ENCODE measurements at places on chromosomes 1 and 21.

DNA sequence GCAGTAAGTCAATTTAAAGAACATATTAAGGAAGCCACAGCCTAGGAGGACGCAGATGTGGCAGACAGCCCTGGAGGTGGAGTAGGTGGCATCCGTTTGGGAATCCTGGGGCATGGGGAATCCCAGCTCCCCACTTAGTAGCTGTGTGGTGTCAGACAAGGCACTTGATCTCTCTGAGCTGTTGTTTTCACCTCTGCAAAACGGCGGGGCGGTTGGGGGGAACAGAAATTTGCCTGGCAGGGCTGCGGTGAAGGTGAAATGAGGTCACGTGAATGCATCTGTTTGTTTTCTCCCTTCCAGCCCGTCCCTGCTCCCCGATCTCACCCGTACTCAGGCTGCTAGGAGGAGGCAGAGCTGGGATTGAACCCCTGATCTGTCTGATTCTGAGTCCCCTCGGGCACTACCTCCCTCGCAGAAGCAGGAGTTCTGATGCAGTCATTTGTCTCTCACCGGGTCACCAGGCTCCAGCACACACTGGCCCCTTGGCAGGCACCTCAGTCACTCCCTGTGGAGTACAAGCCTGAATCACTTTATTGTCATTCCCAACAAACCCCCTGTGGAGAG, 2.2 kb upstream of the LAPTM5 start:
- no peak for DNase-seq

DNA sequence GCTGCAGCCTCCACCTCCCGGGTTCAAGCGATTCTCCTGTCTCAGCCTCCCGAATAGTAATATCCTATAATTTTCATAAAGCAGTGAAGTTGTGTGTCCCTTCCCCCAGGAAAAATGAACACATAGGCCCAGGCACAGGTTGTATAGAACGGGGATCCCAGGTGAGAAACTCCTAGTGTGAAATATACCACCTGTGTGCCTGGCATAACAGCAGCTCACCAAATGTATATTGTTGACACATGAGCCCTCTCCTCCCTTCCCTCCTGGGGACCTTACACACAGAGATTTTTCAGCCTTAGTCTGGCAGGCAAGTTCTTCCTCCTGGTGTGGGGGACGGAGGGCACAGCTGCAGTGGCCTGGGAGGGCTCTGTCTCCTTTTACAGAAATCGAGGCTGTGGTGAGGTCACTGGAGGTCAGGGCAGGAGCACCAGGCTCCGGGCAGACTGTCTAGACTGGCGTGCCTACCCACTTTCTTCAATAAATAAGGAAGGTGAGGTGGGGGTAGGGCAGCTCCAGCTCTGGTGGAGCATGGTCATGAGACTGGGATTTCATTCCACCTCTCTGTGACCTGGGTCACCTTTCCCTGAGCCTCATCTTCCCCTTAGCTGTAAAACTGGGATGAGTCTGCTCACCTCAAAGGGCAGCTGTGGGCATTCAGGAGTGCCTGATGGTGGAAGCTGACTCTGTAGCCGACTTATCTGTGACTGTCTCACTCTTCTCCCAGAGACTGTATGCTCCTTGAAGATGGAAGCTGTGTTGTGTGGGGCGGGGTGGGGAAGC, 14.3 kb downstream of the RCC1 start:
- DNase-seq, result no peak

DNA sequence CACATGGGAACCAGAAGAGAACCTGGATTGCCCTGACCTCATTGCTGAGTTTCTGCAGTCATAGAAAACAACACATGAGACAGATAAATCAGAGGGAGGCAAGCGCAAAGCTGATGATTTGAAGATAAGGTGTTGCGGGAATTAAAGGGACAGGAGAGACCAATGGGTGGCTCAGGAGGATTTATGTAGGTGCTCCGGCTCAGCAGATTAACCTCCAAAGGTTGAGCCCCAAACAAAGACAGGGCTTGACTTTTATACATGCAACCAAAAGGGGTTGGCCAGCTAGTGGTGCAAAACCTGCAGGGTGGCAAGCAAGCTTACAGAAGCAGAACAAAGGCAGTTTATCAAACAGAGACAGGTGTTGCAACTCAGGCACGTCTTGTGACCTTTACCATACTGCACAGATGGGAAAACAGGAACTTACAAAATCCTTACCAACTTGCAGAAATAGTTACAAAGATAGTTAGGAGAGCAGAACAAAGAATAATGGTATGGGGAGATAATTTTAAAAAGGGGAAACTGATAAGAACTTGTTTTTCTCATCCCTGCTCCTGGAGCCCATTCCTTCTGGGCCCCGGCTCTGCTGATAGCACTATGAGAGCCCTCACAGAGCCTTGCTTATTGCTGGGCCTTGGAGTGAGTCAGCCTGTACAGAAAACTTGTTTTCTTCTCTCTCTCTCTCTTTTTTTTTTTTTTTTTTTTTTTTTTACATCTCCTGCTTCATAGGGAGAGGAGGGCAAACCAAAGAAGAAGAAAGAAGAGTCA, 93.6 kb downstream of the SNRPE start:
- DNase-seq, result no peak

DNA sequence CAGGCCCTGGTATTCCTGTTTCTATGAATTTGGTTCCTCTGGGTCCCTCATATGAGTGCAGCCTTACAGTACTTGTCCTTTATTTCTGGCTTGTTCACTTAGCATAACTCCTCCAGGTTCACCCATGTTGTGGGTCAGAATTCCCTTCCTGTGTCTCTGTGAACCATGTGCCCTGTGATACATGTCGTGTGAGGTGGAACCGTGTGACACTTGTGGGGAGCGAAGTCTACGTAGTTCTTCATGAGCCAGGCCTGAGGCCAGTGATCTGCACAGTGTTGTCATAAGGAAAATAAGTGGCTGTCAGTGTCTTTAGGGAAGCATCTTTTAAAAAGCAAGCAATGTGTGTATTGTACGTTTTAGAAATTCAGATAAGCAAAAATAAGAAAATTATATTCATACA, 122.8 kb downstream of the GALNT2 start:
- DNase-seq, result no peak

DNA sequence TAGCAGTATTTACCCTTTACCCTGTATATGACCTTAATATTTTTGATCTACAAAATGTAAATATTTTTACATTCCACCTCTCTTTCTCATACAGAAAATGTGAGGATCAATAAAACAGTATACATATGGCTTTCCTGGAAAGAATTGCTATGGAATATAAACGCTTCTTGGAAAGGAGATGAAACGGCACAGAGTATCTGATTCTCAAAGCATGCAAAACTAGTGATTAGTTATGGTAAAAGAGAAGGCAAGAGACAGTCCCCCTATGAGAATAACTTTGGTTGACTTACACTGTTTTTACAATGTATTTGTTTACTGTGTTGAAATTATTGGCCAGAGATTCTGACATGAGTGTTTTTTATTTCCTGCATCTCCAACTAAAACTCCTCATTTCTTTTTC, 204.6 kb upstream of the C21orf91 start:
- no peak for DNase-seq

DNA sequence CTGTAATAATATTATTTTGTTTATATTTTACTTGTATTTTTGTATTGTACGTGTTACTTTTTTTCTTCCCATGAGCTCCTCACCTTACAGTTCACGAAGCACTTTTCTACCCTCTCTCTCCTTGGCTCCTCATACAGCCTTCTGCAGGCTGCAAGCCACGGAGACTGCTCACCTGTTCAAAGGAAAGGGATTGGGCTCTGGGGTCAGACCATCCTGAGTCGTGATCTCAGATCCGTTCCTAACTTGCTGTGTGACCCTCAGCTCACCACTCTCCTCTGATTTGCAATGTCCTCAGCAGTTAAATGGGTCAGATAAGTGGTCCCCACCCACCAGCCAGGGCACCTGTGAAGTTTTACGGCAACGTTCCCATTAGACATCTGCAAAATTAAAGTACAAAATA, 54.1 kb downstream of the VWA5B1 start:
- DNase-seq, result no peak

DNA sequence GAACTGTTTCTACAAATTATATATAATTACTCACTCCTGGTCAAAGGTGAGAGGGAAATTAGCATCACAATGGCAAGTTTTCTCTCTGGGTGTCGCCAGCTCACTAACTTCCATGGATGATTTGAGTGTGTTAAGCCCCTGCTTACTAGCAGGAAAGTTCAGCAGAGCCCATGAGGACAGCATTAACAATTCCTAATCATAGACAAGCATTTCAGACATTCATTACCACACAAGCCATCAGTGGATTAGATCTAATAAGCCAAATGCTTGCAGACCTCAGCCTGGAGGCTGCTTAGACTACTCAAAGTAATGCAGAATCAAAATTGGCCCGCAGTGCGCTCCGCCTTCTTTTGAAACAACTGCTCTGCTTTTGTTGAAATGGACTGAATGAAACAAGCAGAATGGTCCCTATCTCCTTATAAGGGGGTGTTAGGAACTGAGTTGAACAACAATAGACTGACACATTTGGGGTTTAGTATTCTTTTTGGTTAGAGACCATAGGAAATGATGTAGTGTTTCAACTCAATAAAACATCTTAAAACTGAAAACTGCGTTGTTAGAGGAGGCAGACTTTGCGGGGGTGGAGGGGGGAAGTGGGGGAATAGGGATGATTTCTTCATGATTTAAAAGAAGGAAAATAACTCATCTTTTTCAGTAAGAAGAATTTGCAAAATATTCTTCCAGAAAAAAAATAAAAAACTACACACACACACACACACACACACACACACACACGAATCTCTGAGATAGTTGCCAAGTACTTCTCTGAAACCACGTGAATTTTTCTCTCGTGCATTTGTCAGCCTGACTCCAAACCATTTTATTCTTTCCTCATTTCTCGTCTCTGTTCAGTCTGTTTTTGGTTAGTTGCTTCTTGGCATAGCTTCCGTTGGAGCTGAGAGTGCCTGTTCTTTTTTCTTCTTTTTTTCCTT, 54.6 kb downstream of the GORAB start:
- no peak for DNase-seq

GRCh38 chr1:43708002-43708410, 670 bp downstream of the ST3GAL3 start:
- DNase-seq, result no peak

DNA sequence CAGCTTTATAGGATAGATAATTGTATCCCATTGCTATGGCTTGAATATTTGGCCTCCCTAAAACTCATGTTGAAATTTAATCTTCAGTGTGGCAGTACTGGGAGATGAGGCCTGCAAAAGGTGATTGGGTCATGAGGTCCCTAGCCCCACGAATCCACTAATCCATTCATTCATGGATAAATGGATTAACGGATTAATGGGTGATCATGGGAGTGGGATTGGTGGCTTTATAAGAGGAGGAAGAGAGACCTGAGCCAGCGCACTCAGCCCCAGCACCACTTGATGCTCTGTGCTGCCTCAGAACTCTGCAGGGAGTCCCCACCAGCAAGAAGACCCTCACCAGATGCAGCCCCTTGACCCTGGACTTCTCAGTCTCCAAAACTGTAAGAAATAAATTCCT, 32.0 kb downstream of the S100A6 start:
- DNase-seq, result no peak
